ENCODE measurements at places on chromosomes 5 and 9. TPM values are rescaled to one million over a fixed set of nuclear protein-coding genes. Genes with fewer than 3 reads are reported as not detected.

- peak; percentile 70 for DNase-seq
Measured at GRCh38 chr5:83721953-83722901, 1.6 kb upstream of the HAPLN1 start.

GRCh38 chr9:6149315-6149714, 66.3 kb upstream of the IL33 start:
- no peak for DNase-seq

GRCh38 chr5:93406971-93407401, 174.0 kb downstream of the NR2F1-AS1 start:
- no peak for DNase-seq

- DNase-seq, result no peak
Measured at GRCh38 chr5:25416960-25417359, 772.2 kb upstream of the CDH10 start.

- no peak for DNase-seq
Measured at GRCh38 chr5:39340506-39340905, 23.8 kb downstream of the C9 start.

DNA sequence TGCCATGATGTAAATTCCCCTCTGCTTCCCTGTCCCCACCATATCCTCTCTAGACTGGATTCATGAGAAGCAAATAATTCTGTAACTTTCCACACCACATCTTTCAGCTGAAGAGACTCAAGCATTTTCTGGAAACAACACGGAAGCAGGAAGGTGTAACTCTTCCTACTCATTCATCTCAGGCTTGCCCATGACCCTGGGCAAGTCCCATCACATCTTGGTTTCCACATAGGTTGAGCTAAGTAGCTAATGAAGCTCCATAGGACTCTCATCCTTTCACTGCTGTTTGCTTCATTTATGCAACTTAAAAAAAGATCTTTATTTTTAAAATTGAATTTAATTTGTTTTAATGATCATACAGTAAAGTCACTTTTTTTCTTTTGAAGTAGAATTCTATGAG, 32.7 kb upstream of the STARD4 start:
- DNase-seq, result no peak

GRCh38 chr5:3891113-3891512, 295.5 kb downstream of the IRX1 start:
- DNase-seq, result no peak

- DNase-seq, result no peak
Measured at GRCh38 chr9:99955606-99956005, 49.2 kb downstream of the STX17 start.

GRCh38 chr5:100889165-100889743, 13.8 kb downstream of the ST8SIA4 start:
- no peak for DNase-seq

Gene OMD
- total RNA-seq, result not detected

Gene PIP5K1B
- not detected for total RNA-seq

Gene MEF2C
- 32.1 TPM for total RNA-seq

Gene TNC
- total RNA-seq, result 167 TPM

Gene DIAPH1
- total RNA-seq, result 29.1 TPM

Gene KCNMB1
- not detected for total RNA-seq

Gene PCDHGC5
- total RNA-seq, result 1.1 TPM

Gene FGD3
- total RNA-seq, result not detected
